HuH-7 (cell line): ENCODE measurements at places on chromosomes 2 and 18.

DNA sequence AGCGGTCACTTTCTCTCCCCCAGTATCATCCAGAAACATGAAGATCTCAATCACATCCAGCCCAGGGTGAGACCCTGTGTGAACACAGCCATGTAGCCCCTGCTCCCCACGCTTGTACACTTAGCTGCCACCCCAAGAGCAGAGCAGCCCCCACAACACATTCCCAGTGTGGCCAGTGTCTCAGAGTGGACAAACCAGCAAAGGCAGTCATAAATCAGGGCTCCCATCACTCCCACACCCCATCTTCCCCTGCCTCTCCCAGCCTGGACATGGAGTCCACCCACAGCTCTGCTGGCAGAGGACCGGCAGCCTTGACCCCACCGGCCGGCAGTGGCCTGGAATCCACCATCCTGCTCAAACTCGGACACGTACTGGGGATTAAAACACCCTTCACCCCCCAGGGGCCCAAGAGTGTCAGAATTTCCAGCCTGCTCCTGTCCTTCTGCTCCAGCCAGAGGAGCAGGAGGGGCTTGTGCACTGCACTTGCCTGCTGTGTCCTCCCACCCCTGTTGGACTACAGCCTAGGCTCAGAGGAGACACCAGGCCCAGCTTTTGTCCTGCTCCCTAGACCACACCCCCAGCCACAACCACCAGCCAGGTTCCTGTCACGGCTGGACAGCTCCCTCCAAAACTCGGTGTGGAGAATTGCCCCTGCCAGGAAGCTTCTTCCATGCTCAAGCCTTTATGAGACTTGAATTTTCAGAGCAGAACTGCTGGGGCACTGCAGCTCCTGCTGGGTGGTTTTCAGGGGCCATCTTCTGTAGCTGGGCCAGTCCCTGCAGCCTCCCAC, 206.1 kb downstream of the SMAD2 start:
- no peak for DNase-seq

GRCh38 chr2:176692533-176692932, 423.3 kb downstream of the MTX2 start:
- DNase-seq = no peak

DNA sequence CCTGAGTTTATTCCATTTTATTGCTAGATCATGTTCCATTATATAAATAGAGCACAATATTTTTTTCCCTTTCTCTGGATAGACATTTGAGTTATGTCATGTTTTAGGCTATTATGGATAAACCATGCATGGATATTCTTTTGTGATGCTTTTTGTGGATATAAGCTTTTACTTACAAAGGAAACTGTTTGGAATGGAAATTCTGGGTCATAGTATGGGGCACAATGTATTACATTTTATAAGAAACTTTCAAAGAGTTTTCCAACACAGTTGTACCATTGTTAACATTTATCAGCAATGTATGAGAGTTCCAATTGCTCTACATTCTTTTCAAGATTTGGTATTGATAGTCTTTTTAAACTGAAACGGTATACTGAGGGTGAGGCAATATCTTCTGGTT, 749.4 kb downstream of the SOCS6 start:
- DNase-seq = no peak

GRCh38 chr18:37249895-37250618, 315.5 kb downstream of the CELF4 start:
- DNase-seq = no peak

DNA sequence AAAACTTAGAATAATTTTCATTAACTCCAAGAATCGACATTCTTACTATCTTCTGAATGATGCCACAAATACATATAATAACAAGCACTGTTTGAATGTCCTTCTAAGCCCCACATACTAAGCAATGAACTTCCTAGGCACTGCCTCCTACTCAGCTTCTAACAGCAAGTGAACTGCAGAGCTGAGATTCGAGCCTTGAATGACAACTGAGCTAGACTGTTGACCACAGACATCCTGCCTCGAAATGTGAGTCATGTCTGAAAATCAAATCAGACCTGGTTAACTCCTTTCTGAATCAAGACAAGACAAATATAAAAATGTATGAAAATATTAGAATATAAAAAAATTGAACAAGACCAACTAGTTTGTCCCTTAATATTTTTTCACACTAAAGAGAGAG, 108.1 kb downstream of the MYT1L start:
- no peak for DNase-seq

- no peak for DNase-seq
Measured at GRCh38 chr18:10898417-10898974, 250.9 kb downstream of the PIEZO2 start.

DNA sequence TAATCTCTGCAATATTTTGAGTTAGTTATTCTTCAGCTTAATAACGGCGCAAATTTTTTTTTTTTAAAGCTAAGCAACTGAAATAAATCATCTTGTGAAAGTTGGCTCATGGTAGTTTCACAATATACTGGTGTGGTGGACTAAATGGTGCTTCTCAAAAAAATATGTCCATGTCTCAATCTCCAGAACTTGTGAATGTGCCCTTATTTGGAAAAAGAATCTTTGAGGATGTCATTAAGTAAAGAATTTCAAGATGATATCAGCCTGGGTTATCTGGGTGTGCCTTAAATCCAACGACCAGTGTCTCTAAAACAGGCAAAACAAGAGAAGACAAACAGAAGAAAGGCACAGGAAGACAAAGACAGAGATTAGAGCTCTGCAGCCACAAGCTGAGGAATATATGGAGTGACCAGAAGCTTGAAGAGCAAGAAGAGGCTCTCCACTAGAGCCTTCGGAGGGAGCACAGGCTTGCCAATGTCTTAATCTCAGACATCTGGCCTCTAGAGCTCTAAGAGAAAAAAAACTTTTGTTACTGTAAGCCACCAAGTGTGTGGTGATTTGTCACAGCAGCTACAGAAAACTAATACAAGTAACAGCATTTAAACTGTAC, 71.4 kb downstream of the HNMT start:
- DNase-seq = no peak

- DNase-seq = no peak
Measured at GRCh38 chr2:17542471-17542870, 2.0 kb downstream of the VSNL1 start.
